Psoas muscle (tissue), 8 donors: ENCODE measurements at places on chromosomes 6 and 20.

DNA sequence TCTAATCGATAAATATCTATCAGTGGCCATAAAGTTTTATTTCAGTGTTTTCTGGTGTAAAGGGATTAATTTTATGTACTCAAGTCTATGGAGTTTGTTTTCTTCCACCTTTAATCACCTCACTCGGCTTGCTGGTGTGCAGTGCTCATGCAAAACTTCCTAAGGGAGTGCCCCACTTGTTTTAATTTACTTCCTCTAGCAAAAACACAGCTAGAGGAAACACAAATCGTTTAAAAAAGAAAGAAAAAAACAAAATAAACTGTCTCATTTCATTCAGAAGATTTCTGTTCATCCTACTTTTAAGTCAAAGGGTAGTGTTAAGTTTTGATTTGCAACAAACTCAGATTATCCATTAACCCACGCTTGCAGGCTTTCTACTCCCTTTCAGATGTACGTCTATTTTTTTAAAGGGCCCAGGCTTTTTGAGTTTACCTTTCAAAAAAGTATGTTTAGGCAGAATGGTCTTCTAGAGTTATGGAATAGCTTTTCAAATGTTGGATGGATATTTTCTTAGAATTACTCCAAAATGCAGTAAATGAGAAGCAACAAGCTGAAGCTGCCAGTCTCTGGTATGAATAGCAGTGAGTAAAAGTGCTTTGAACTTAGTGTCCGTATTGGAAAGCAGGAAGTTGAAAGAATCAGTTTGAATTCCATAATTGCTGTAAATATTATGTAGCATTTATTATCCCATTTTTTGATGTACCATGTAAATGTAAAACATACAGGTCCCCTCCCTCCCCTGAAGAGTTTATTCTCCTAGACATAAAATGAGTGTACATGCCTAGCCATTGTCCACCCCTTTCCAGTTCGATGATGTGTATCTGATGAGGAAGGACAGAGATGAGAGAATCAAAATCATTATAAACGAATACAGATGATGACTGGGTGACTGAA, 113.3 kb downstream of the SLC16A10 start:
- peaks cover 11% of the 10 kb centered on the region for H3K36me3 ChIP-seq
- no peak overlapping the region for H3K27ac ChIP-seq
- DNase-seq: no peak
- H3K27me3 ChIP-seq: no peaks in the 10 kb centered on the region

DNA sequence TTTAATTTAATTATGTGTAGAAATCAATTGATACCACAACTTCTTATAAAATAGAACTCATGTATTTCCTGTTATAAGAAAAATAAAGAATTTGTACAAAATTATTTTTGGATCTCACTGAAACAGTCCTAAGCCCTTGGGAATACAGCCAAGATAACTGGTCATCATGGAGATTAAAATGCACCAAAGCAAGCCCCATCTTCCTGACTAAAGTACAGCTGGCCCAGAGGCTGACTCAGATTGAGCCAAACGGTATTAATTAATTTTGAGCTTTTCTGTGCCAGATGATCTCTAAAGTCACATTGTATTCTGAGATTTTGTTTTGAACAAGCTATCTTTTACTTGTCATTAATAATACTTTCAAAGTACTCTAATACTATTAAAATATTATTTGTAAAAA, 978.5 kb downstream of the TBC1D32 start:
- no peak overlapping the region for H3K4me3 ChIP-seq
- H3K27ac ChIP-seq: no peak overlapping the region
- no peaks in the 10 kb centered on the region for H3K27me3 ChIP-seq
- no peaks in the 10 kb centered on the region for H3K36me3 ChIP-seq

DNA sequence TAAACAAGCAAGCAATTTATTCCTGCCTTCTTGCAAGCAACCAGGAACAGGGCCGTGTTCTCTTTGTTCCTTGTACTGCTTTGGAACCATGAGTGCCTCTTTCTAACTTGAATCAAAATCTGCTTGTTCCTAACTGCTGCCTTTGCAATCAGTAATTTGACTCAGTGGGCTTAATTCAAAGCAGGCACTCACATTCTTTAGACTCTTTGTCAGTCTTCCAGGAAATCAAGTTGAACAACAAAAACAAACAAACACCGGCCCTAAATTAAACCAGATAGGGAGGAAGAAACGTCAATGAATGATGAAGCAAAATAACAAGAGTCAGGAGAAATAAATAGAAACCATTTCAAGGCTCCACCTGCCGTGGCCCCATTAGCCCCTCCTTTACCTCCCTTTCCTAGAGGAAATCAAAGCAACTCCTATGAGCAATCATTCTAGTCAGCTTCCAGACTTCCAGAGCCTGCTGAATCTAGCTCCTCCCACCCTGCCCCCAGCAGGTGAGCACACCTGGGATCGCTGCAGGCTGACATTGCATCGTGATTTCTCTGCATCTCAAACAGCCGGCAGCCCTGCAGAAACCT, 582.2 kb upstream of the FLRT3 start:
- no peaks in the 10 kb centered on the region for H3K36me3 ChIP-seq
- peaks cover 16% of the 10 kb centered on the region for H3K4me1 ChIP-seq
- no peak for DNase-seq
- H3K27ac ChIP-seq: peak overlapping the region; percentile 38

DNA sequence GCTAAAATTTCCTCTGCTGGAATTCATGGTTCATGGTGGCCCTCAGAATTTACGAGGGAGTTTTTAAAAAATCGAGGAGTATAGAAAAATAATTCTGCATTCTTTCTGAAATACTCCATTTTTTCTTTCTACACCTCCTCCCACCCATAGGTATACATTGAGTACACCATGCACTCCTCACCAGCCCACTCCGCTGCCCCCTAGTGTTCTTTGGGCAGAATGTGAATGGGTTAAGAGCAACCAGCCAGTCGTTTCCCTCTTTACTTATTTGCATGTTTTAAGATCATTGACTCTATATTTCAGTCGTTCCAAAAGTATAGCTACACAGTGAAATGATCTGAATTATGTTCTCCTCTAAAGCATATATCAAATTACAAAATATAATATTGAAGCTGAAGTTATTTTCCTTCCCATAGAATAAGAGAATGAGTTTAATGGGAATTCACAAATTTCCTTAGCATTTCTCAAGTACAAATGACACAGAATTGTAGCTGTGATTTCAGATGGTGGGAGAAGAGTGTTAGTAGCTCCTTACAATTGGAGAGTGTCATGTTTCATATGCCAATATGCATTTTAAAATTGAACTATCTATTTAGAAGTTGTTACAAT, 977.7 kb upstream of the SLC35B3 start:
- no peak overlapping the region for H3K27ac ChIP-seq
- no peaks in the 10 kb centered on the region for H3K36me3 ChIP-seq
- H3K4me3 ChIP-seq: no peak overlapping the region
- no peaks in the 10 kb centered on the region for H3K4me1 ChIP-seq
- H3K27me3 ChIP-seq: no peaks in the 10 kb centered on the region
- peak; percentile 48 for DNase-seq

DNA sequence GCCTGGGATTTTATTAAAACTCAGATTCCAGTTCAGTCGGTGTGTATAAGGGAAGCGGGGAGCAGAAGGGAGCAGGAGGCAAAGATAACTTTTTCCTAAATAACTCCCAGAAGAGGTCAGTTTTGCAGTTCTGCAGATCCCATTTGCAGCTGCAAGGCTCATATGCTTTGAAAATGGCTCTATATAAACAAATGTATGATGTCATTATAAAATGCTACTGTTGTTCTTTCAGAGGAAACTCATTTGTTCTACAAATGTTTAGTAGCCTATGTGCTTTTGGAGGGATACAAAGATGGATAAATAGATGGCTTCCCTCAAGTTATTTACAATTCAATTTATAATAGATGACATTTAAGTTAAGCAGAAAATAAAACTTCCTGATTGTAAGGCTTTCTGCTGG, 29.2 kb upstream of the DSP start:
- DNase-seq: no peak

DNA sequence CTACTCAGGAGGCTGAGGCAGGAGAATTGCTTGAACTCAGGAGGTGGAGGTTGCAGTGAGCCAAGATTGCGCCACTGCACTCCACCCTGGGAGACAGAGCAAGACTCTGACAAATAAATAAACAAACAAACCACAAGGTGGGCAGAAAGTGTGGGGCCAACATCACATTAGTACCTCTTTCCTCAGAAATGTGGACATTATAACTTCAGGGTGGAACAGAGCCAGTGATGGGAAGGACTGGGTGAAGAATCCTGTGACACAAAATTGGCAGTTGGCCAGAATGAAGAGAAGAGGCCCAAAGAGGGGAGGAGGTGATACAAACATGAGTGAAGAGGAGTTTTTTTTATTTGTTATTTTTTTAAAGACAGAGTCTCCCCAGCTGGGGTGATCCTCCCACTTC, 50.6 kb downstream of the NUP153 start:
- DNase-seq: no peak
- no peak overlapping the region for H3K27ac ChIP-seq
- peaks cover 5% of the 10 kb centered on the region for H3K36me3 ChIP-seq
- no peaks in the 10 kb centered on the region for H3K27me3 ChIP-seq
- no peaks in the 10 kb centered on the region for H3K4me1 ChIP-seq
- H3K4me3 ChIP-seq: no peak overlapping the region
